ENCODE measurements at places on chromosomes 11 and 22. TPM values are rescaled to one million over a fixed set of nuclear protein-coding genes. Genes with fewer than 3 reads are reported as not detected.

UCP3 gene
- total RNA-seq: 0.22 TPM

KCNC1 gene
- total RNA-seq: not detected

NXPE2 gene
- not detected for total RNA-seq

DCPS gene
- total RNA-seq: 10.5 TPM

MTNR1B gene
- total RNA-seq: not detected

CALCA gene
- total RNA-seq: not detected

SLC22A25 gene
- total RNA-seq: not detected

SPI1 gene
- not detected for total RNA-seq

C11orf16 gene
- total RNA-seq: not detected

OR5P2 gene
- total RNA-seq: not detected

DEPDC7 gene
- total RNA-seq: 0.20 TPM

MYRF gene
- 0.20 TPM for total RNA-seq

YPEL4 gene
- total RNA-seq: under 0.01 TPM

RIBC2 gene
- 0.22 TPM for total RNA-seq

SEC14L6 gene
- not detected for total RNA-seq

PRODH gene
- not detected for total RNA-seq

SLC25A18 gene
- not detected for total RNA-seq

OR6T1 gene
- not detected for total RNA-seq

LRRC74B gene
- total RNA-seq: not detected

TMEM121B gene
- under 0.01 TPM for total RNA-seq

APOBEC3B gene
- total RNA-seq: 1.3 TPM

ANKK1 gene
- total RNA-seq: not detected

CREB3L1 gene
- 0.20 TPM for total RNA-seq

RAG2 gene
- total RNA-seq: not detected

ANO5 gene
- 0.22 TPM for total RNA-seq

REXO2 gene
- total RNA-seq: 149 TPM

MIOX gene
- not detected for total RNA-seq

PIWIL4 gene
- 0.79 TPM for total RNA-seq

RAB39A gene
- total RNA-seq: not detected

OTOG gene
- total RNA-seq: not detected

TYR gene
- not detected for total RNA-seq

FBLN1 gene
- total RNA-seq: 0.40 TPM

TRIM68 gene
- 7.2 TPM for total RNA-seq

IRAG1 gene
- 0.79 TPM for total RNA-seq

FGF4 gene
- not detected for total RNA-seq

RNF141 gene
- 49.0 TPM for total RNA-seq

ROBO4 gene
- 272 TPM for total RNA-seq

IL17REL gene
- total RNA-seq: under 0.01 TPM

PAX6 gene
- total RNA-seq: not detected

OR8D4 gene
- not detected for total RNA-seq

MFRP gene
- not detected for total RNA-seq

NUDT8 gene
- total RNA-seq: 7.1 TPM

SLC17A6 gene
- not detected for total RNA-seq
